A549 treated with DMSO at 1 μM for 4 hours (cell line): ENCODE measurements at places on chromosomes 7 and 10. TPM values are rescaled to one million over a fixed set of nuclear protein-coding genes. Genes with fewer than 3 reads are reported as not detected.

The NANOS1 gene
- 2.4 to 3.1 TPM (median 2.8 TPM) in 5 replicates for total RNA-seq

The HIP1 gene
- 17.6 to 21.7 TPM (median 19.2 TPM) in 5 replicates for total RNA-seq

The GPR146 gene
- 2.0 to 2.3 TPM (median 2.1 TPM) in 5 replicates for total RNA-seq

The CDK1 gene
- total RNA-seq = 86.1 to 108 TPM (median 88.6 TPM) in 5 replicates

The ADAM12 gene
- 3.3 to 7.7 TPM (median 5.5 TPM) in 5 replicates for total RNA-seq

The VPS37D gene
- total RNA-seq = 3.1 to 5.5 TPM (median 4.4 TPM) in 5 replicates
